Natural killer cell treated with Interleukin-12 subunit alpha and Interleukin-12 subunit beta and Interleukin-15 and Interleukin-18, amount 100 ng/mL, for 72 hours (primary cell): ENCODE measurements at places on chromosomes 1 and 21.

DNA sequence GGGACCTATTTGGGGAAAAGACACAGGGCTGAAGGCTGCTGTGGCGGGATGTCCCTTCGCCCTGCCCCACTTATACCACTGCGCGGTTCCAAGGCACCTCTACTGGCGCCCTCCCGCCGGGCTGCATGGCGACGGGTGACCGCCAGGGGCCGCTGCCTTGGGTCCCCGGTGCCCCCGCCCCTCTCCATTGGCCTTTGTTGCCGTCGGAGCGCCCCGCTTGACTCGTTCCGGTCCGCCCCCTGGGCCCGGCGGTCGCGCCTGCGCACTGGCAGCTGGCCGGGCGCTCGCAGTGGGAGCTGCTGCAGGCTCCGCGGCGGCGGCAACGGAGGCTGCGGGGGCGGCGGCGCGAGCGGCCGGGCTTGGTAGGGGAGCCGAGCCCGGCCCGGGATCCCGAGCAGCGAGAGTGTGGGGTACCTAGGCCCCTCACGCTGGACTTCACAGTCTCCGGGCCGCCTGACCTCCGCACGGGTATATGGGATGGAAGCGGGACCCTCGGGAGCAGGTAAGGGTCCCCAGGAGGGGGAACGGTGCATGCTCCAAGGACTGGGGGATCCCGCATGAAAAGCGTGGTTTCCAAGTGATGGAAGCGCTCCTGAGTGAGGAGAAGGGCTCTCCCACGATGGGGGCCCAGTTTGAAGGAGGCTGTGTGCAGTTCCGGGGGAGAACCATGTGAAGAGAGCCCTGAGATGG, at the start of gene AGO1:
Gene AGO1, plus strand, starts transcription at position 265 of the 690 bp plus-strand sequence. Its CDS starts 213 bp downstream, at position 478.
- no peaks in the 10 kb centered on the region for H3K36me3 ChIP-seq
- H3K4me3 ChIP-seq: peak within 1 kb of the TSS; percentile 93
- peak; percentile 97 for DNase-seq
- peaks cover 36% of the 10 kb centered on the region for H3K4me1 ChIP-seq

DNA sequence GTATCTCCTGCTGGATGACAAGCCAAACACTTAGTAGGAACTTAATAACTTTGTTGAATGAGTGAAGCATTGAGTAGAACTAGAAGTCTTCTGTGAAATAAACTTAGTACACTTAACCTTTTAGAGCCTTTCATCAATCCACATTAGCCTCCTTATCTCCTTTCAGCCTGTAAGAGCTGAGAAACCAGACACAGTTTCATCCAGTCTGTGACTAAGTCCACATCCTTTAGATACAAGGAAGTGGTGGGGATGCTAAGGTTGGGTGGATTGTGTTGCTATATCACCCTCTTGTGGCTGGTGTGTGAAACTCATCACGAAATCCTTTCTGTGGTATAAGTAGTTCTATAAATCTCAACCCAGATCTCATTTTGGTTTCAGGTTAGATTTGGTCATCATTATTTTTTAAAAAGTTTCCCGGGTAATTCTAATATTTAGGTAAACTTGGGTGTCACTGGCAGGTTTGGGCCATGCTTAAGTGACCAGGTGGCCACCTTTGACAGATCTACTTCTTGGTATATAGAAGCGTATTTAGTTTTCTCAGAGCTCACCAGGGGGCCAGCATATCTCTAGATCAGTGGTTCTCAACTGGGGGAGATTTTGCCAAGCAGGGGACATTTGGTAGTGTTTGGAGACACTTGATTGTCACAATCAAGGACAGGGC, 27.8 kb upstream of the CD84 start:
- H3K27me3 ChIP-seq: no peaks in the 10 kb centered on the region
- DNase-seq: peak; percentile 82
- peaks cover 46% of the 10 kb centered on the region for H3K4me1 ChIP-seq
- peak overlapping the region; percentile 97 for H3K27ac ChIP-seq
- peaks cover 29% of the 10 kb centered on the region for H3K36me3 ChIP-seq
- H3K4me3 ChIP-seq: peak overlapping the region; percentile 77

DNA sequence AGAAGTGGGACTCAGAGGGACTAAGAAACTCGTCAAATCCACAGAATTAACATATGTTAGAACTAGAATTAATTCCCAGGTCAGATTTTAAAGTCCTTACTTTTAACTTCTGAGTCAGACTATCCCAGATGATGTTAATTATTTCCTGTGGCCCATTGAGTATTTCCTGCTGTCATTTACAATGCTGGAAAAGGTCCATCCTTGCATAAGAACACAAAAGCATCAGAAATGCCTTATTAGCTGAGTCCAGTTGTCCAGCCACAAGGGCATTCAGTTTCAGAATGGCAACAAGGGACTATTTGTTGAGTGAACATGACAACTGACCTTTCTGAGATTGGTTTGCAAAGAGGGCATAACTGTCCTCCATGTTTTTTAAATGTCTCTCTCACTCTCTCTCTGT, 16.5 kb upstream of the HIVEP3 start:
- peaks cover 49% of the 10 kb centered on the region for H3K4me1 ChIP-seq
- no peaks in the 10 kb centered on the region for H3K27me3 ChIP-seq
- peak overlapping the region; percentile 85 for H3K27ac ChIP-seq
- no peak overlapping the region for H3K4me3 ChIP-seq

DNA sequence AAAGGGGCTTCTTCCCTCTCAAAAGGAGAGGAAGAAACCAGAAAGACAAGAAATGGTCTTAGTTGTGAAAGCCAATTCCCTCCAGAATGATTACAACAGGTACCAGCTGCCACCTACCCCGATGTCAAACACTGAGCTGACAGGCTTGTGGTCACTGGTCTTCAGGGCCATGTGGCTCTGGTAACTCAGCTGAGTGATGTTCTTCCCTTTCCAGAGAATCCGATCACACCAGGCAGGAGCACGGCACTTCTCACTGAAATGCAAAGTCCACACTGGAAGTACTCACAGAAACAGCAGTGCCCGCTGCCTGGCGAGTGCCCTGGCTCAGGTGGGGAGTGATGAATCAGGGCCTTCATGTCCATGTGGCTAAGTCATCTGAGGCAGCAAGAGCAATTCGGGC, 18.7 kb upstream of the MTF1 start:
- no peak overlapping the region for H3K27ac ChIP-seq
- H3K4me3 ChIP-seq: no peak overlapping the region
- no peak for DNase-seq

- peaks cover 18% of the 10 kb centered on the region for H3K4me1 ChIP-seq
- H3K27me3 ChIP-seq: peaks cover 21% of the 10 kb centered on the region
- peak overlapping the region; percentile 76 for H3K27ac ChIP-seq
- H3K36me3 ChIP-seq: no peaks in the 10 kb centered on the region
Observed at GRCh38 chr1:151540982-151541377, 871 bp downstream of the TUFT1 start.

DNA sequence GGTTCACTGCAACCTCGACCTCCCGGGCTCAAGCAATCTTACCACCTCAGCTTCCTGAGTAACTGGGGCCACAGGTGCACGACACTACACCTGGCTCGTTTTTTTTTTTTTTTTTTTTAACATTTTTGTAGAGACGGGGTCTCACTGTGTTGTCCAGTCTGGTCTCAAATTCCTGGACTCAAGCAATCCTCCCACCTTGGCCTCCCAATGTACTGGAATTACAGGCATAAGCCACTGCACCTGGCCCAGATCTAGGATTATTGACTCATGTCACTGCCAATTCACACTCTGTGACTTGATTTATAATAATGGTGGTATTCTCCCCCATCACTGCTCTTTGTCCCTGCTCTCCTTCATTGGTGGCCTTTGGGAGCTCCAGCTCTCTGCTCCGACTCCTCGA, 145.1 kb downstream of the PTPRU start:
- no peak overlapping the region for H3K27ac ChIP-seq
- peaks cover 27% of the 10 kb centered on the region for H3K27me3 ChIP-seq
- DNase-seq: no peak

DNA sequence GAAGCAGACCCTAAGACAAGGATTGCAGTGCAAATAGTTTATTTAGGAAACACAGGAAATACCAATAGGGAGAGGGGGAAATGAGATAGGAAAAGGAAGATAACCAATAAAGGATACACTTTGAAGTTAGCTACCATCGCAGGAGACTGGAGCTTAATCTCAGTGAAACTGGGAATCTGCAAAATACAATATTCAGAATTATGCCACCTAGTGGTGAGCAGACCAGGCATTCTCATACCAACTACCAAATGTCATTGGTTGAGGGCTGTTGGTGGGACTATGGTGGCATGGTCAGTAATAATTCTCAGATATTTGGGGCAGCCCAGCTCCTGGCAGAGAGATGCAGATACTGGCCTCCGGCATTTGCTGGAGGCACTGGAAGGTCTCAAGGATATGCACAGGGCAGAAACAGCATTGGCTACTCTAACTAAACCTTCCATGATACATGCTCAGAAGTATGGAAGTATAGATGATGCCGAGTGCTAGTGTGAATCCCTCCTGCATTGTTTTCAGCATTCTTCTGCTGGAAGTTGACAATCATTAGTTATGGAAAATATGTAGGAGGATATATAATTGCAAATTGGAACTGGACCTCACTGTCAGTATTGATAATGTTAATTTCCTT, 11.8 kb upstream of the ZFP69B start:
- H3K27ac ChIP-seq: no peak overlapping the region
- H3K27me3 ChIP-seq: no peaks in the 10 kb centered on the region

DNA sequence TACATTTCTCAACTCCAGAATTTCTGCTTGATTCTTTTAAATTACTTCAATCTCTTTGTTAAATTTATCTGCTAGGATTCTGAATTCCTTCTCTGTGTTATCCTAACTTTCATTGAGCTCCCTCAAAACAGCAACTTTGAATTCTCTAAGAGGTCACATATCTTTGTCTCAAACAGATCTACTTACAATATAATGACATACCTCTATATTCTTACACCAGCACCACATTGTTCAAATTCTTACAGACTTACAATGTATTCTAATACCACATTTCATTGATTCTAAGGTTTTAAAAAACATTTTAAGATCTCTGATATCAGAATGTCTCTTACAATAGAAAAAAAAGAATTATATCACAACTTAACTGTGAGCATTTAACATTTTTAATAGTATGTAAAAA, 77.4 kb downstream of the DIRAS3 start:
- no peaks in the 10 kb centered on the region for H3K27me3 ChIP-seq
- H3K4me1 ChIP-seq: no peaks in the 10 kb centered on the region
- no peak for DNase-seq
- H3K36me3 ChIP-seq: no peaks in the 10 kb centered on the region
- H3K4me3 ChIP-seq: no peak overlapping the region

GRCh38 chr1:119779869-119780356, 11.2 kb upstream of the HMGCS2 start:
- peaks cover 33% of the 10 kb centered on the region for H3K27me3 ChIP-seq
- no peaks in the 10 kb centered on the region for H3K36me3 ChIP-seq
- no peak overlapping the region for H3K4me3 ChIP-seq
- no peak for DNase-seq

DNA sequence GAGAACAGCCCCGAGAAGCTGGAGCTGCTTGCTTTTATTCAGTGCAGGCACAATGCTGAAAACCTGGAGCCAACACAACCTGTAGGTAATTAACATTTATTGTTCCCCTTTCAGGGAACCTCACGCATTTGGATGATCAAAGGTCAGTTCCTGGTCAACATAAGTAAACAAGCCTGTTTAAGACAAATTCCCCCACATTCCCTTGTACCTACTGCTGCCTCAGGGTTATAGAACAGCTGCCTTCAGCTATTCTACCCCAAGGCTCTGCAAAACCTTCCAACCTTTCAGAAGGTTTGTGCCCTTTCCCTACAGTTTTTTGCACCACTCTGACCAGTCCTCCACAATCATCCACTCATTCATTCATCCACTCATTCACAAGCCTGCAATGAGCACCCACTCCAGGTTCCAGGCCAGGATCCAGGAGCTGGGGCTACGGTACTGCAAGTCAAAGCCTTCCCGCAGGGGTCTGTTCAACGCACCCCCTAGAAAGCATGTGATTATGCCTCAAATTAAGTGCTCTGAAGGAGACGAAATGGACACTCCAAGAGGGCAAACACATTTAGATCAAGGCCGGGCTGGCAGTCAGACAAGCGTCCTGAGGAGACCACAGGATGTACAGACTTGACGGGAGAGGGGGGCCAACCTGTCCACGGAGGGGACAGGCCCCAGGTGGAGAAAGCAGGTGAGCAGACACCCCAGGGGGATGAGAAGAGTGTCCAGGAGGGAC, 683.9 kb downstream of the MATN1 start:
- peaks cover 26% of the 10 kb centered on the region for H3K4me1 ChIP-seq
- no peaks in the 10 kb centered on the region for H3K36me3 ChIP-seq
- H3K4me3 ChIP-seq: no peak overlapping the region
- H3K27me3 ChIP-seq: no peaks in the 10 kb centered on the region

DNA sequence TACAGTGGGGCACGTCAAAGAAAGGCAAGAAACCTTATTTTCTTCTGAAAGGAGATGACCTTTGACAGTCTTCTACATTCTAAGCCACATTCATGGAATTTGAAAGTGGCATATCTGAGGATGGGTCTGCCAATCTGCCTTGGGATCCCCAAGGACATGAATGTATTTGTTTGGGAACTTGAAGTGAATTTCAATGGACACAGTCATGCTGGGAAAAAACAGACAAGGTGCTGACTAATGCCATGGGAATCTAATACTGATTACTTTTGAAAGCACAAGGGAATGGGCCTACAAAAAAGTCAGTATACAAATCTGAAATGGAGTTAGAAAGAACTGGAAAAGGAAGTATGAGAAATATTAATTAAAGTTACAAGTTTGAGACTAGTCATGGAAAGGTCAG, 128.8 kb downstream of the KCNJ6 start:
- H3K4me1 ChIP-seq: no peaks in the 10 kb centered on the region
- DNase-seq: no peak
- peaks cover 5% of the 10 kb centered on the region for H3K27me3 ChIP-seq
- H3K4me3 ChIP-seq: no peak overlapping the region
- no peaks in the 10 kb centered on the region for H3K36me3 ChIP-seq
- H3K27ac ChIP-seq: no peak overlapping the region

DNA sequence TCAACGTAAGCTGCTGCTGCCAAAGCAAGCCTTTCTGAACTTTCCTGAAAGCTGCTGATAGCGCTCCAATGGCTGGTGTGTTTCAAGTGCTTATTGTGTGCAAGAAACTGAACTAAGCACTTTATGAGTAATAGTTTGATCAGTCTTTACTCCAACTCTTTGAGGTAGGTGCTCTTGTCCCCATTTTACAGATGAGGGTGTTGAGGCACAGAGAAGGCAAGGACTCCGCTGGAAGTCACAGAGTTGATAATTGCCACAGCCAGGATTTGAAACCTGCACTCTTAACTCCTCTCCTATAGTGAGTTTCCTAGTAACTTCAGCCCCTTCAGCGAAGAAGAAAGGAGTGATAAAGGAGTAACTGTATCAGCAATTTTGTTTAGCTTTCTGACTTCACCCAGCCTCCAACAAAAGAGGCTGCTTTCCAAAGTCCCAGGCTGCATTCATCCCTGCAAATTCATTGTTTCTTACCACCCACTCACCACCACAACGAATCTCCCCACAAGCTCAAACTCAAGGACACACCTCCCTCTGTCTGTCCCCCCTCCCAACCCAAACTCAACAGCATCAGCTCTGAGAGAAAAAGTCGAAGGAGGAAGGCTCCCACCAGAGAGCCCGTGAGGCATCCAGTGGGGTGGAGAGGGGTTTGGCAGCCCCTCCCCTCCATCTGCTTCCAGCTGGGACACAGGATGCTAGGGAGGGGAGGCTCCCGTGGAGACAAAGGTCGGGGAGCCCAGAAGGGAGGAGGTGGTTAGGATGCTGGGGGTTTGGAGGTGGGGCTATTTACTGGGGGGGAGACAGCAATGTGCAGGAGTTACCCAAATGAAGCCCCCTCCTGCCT, 139.6 kb downstream of the NAV1 start:
- H3K4me1 ChIP-seq: no peaks in the 10 kb centered on the region
- no peaks in the 10 kb centered on the region for H3K36me3 ChIP-seq
- DNase-seq: peak; percentile 45
- peaks cover 16% of the 10 kb centered on the region for H3K27me3 ChIP-seq
